Activated naive CD4-positive, alpha-beta T cell treated with Interleukin-2 at 50 U/mL for 16 hours (primary cell): ENCODE measurements at places on chromosomes 12 and 14.

DNA sequence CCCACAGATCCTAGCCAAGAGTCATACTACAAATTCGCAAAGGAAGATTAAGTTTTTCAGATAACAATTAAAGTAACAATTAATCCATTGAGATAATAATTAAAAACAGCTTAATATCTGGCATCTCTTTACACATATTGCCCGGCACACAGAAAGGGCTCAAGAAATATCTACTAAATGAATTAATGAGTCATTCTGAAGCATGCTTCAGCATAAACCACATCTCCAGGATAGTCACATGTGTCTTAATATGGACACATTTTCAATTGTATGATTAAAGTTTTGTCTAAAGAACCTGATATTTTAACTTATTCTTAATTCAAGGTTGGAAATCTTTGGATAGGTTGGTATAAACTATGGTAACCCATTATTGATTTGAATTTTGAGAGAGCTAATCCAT, 9.6 kb downstream of the ITPR2 start:
- DNase-seq, result no peak

DNA sequence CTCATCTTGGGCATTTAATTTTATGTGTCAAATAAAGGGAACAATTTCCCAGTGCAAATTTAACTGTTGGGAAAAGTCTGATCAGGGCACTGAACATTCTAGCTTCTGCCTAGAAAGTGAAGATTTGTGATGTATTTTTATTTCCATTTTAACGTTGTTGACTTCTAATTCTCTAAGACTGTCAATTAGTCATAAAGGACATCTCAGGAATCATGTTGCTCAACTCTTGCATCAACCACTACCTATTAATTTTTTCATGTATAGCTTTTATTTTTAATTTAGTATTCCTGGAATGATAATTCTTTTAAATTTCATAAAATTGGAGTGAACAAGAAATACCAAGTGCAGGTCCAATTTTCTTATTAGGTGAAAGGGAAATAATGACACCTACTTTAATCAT, 87.9 kb upstream of the METAP2 start:
- no peak for DNase-seq

DNA sequence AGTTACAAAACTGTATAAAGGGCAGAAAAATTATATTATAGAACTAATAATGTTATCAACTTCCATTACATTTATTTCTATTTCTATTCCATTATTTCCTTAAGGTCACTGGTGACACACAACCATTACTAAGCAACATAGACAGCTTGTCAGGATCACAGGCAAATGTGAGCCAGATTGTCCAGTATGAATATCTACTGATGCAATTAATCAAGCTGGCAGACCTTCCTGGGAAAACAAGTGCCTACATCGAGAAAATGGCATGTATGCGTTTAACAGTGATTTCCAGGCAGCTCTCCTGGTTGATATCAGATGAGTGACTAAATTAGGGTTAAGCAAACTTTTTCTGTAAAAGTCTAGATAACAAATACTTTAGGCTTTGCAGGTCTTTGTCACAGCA, 36.9 kb upstream of the TSPAN8 start:
- DNase-seq, result no peak

DNA sequence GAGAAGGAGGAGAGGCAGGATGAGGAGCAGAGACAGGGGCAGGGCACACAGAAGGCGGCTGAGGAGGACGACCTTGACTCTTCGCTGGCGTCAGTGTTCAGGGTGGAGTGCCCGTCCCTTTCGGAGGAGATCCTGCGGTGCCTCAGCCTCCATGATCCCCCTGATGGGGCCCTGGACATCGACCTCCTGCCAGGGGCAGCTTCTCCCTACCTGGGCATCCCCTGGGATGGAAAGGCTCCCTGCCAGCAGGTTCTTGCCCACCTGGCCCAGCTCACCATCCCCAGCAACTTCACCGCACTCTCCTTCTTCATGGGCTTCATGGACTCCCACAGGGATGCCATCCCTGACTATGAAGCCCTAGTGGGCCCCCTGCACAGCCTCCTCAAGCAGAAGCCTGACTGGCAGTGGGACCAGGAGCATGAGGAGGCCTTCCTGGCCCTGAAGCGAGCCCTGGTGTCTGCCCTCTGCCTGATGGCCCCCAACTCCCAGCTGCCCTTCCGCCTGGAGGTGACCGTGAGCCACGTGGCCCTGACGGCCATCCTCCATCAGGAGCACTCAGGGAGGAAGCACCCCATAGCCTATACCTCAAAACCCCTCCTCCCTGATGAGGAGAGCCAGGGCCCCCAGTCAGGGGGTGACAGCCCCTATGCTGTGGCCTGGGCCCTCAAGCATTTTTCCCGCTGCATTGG, 14.6 kb downstream of the CBLN3 start:
- no peak for DNase-seq

DNA sequence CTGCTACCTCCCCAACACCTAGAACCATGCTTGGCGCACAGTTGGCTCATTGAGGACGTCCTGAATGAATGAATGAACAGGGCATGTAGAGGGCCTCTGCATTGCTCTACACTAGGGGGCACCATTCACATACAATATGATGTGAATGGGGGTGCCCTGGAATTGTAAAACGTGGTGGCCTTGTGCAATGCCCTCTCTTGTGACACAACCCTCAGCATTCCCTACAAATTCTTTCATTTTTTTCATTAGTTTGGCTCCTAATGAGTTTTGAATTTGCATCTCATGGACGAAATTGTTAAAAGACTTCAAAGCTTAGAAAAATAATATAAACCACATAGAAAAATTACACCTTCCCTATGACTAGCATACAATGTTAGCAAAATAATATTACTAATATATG, 2.3 kb upstream of the DIO2 start:
- no peak for DNase-seq

DNA sequence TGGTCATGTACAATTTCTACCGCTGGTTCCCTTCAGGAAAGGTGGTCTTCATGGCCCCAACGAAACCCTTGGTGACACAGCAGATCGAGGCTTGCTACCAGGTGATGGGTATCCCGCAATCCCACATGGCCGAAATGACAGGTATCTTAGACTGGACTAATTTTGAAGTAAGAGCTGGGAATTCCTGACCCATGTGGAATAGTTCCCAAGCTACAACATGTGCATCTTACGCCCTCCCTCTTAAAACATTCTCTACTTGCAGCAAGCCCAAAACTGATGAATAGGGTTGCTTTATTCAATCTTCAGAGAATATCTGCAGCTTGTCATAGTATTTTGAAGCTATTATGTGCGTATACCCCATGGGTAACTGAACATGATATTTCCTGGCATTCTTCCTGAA, 669 bp downstream of the FANCM start:
- no peak for DNase-seq

- no peak for DNase-seq
These were observed 17.4 kb downstream of the SDSL start for GRCh38 chr12:113439606-113440030.

DNA sequence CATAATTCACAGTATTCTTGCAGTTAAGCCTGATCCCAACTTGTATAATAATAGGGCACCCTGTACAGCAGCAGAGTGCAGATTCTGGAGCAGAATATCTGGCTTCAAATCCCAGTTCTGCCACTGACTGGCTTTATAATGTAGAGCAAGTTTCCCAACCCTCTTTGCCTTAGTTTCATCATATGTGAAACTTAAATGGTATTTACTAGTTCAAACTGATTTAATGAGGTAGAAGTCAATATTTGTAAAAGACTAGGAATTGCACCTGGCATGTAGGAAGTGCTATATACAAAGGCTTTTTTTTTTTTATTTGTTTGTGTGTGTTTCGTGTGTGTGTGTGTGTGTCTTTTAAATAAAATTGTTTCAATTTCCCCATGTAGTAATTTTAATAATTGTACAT, 125.9 kb downstream of the CCER1 start:
- DNase-seq, result no peak

DNA sequence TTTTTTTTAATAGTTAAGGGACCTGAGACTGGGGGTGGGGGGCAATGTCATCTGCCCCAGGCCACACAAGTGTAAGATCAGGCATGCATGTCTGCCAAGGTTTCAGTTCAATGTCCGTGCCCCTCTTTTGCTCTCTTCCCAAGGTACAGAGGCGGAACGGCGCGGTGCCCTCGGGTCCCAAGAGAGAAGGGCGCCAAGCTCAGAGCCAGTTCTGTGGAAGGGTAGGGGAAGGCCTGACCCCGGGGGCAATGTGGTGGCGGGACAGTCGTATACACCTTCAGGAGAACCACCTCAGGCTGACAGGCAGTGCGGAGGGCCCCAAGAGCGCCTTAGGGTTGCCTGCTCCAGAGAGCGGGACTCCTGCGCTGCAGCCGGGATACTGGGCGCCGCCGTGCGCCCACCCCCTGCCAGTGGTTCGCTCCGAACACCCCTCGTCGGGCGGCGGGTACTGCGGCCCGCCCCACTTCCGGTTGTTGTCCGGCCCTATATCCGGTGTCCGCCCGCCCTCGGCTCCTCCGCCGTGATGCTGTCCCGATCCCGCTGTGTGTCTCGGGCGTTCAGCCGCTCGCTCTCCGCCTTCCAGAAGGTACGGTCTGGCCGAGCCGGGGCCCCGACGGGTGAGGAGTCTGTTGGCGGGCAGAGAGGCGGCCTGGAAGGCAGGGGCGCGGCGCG, at the start of gene DLST:
Gene DLST (plus strand): TSS at position 486 of the 672 bp plus-strand sequence. CDS start 38 bp downstream, at position 524.
- peak; percentile 90 for DNase-seq

- no peak for DNase-seq
These were observed 116.2 kb downstream of the NUAK1 start for GRCh38 chr12:106022568-106023012.

DNA sequence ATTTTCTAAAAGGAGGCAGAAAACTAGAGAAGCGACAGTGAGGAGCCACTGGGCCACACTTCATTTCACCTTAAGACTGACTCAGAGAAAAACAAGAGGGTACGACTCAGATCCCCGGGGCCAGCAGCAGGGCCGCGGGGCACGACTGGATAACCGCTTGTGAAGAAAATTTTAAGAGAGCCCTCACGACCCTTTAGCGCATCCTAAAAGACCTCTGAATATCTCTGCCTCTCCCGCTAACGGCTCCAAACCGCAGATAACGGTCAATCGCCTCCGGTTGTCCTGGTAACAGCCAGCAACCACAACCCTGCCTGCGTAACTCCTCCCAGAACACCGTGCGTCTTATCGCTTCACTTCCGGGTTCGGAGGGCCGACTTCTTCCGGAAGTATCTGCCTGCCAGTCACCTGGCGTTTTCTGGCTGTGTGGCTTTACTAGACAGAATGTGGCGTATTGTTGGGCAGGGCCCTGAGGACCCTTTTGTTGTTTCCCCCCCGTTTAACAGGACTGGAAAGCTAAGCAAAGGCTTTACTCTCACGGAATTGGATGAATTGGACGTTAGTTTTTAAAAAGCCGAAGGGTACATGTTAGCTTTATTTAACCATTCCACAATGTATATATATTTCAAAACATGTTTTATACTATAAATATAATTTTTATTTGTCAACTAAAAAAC, 5.4 kb upstream of the ATP23 start:
- peak; percentile 90 for DNase-seq

GRCh38 chr12:88600272-88600671, 20.0 kb upstream of the KITLG start:
- no peak for DNase-seq

- DNase-seq, result no peak
These were observed 10.6 kb downstream of the FOXA1 start for GRCh38 chr14:37584211-37585100.

GRCh38 chr14:94514351-94514750, 5.1 kb upstream of the SERPINA12 start:
- DNase-seq, result no peak

DNA sequence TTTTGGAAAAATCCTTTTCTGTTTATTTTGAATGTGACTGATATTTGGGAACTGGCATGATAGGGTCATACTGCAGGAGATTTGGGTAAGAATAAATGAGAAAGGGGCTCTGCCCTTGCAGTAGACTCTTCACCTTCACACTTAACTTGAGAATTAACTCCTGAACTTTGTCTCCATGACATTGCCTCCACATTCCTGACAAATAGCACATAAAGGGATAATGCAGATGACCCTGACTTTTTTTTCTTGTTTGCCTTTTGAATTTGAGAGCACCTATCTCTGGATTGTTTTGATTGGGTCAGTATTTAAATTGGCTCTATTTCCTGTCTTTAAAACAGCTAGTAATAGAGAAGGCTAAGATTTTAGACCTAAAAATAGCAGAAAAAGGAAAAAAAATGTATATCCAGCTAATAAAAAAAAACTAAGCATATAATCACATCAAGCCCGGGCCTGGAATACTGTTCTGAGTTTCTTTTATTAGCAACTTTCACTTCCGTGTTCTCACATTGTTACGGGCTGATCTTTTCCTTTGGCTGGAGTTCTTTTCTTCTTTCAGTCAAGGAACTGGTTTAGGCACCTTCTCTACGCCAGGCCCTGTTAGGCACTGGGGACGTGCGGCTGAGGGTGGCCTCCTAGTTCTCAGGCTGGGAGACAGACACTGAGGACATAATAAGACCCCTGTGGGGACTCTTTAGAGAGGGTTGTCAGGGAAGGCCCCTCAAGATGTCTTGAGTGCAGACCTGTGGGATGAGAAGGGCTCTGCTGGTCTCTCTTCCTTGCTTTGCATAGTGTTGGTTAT, 53.1 kb upstream of the GNPNAT1 start:
- DNase-seq, result no peak

DNA sequence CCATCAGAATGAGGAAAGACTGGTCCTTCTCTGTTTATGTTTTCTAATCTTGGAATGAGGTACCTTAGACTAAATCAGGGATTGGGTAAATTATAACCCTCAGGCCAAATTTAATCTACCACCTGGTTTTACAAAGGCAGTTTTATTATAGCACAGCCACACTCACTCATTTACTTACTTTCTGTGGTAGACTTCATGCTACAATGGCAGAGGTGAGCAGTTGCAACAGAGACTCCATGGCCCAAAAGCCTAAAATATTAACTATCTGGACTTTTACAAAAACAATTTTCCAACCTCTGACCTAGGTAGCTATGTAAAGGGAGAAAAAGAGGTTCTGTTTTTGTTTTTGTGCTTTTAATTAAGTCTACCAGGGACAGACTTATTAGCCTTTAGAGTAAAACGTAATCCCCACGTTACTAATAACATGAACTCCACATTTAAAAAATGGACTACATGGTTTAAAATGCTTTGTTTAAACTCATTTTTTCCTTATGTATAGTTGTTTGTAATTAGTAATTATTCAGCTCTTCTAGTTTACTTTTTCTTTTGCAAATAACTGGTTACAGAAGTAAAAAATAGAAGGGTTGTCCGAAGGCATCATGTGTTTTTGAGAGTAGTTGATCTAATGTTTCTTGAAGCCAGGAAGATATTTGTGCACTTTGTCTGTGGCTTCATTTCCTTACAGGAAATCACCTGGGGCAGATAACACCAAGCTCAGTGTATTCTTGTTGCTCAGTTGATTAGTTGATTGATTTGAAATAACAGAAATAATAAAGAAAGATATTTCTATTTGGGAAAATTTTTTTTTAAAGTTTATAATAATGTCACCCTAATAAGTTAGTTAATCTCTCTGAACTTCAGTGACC, 57.6 kb upstream of the ATP2B1 start:
- no peak for DNase-seq

DNA sequence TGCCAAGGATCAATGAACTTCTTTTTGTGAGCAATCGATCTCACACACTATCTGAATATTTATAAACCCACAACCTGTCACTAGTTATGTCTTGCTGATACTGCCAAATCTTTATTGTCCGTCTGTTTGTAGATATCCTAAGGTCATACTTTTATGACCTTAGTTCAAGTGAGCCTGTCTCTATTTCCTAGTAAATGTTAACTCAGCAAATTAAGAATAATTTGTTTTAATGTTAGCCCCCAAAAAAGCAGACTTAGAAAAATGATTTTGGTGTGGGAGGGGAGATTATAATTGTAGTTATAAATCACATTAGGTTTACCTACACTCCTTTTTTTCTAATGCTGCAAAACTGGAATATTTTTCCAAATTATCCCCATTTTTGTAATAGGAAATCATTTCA, 9.4 kb downstream of the STYK1 start:
- no peak for DNase-seq
